ENCODE measurements at places on chromosomes 3 and 15.

DNA sequence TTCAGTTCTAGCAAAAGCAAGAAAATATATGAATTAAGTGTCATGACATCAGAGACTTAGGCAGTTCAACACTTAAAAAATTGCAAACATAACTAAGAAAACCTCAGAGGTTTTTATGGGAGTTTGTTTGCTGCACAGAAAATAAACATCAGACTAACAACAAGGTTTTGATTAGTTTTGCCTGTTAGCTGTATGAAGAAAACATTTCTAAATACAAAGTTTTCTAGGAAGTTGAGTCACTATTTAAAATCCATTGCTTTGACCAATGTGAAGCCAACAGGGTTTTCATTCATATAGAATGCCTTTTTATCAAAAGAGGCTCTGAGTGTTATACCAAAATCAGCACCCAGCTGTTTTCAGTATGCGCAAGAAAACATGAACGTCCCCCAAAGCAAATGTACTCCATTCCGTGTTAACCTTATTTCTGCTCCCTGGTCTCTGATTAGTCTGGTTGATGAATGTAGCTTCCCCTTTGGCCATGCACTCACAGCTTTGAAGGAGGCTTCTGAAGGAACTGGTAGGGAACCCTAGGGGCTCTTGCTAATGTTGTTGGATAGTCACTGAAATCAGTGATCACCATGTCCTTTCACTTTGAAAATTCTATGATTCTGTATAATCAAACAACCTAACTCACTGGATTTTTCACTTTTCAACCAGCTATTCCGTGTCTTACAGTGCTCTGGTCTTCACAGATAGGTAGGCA, 89.6 kb upstream of the TSEN2 start:
- no peak for DNase-seq

GRCh38 chr3:133593243-133593642, 19.8 kb downstream of the CDV3 start:
- DNase-seq, result no peak

DNA sequence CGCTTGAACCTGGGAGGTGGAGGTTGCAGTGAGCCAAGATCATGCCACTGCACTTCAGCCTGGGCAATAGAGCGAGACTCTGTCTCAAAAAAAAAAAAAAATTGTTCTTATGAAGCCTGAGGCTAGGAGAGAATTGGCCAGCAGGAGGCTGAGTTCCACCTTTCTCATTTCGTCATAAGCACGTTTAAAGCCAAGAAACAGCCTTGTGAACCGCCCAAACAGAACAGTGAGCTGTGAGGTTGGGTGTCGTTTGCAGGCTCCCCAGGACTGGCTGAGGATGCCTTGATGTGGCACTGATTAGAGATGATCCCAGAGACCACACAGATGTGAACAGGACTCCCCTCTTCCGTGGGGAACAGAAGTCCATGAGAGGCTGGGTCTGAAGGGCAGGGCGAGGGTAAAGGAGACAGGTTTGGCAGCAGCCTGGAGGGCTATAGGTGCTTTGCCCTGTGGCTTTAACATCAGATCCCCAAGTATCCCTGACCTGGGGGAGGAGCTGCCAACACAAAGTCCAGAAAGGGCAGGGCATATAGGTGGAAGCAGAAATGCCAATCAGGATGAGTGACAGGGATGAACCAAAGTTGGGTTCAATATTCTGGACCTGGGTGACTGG, 52.9 kb downstream of the CLEC3B start:
- DNase-seq, result no peak

DNA sequence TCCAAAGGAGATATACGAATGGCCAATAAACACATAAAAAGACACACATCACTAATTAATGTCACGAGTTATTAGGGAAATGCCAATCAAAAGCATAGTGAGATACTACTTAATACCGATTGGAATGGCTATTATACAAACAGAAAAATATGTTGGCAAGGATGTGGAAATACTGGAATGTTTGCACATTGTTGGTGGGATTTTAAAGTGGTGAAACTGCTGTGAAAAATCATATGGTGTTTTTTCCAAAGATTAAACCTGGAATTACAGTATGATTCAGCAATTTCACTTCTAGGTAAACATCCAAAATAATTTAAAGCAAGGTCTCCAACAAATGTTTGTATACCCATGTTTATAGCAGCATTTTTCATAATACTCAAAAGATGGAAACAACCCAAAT, 765.5 kb downstream of the VGLL3 start:
- no peak for DNase-seq

DNA sequence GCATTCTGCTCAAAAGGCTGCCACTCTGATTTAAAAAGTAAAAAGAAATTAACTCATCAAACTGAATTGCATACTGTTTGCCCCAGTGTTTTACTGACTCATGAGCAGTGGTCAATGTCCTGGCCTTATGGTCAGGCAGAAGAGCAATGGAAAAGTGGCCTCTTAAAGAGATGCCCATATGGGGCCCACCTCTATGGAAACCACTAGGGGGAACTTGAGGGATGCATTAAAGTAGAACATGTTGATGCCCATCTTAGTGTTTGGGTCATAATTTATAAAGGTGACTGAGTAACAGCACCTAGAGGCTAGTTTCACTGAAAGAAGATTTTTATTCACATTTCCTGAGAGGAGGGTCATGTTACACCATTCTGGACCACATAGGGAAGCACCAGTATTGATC, 66.5 kb upstream of the RNU6-1 start:
- DNase-seq, result no peak

DNA sequence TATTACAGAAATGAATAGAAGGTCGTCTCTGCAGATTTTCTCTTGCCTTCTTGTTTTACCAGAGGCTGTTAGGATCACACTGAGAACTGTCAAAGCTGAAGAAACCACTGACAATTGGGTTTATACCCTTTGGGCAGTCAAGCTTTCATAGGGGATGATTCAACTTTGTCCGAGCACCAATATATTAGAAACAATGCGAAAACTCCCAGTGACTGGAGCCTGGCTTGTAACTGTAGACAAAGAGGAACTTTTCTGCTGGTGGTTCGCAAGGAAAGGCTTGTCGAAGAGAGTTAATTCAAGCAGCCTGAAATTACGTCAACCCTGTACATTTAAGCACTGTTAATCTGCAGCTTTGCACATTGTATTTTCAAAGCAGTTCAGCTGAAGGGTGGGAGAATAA, 193.2 kb upstream of the ZNF385D start:
- DNase-seq, result no peak
